ENCODE measurements at places on chromosomes 1 and 21. TPM values are rescaled to one million over a fixed set of nuclear protein-coding genes. Genes with fewer than 3 reads are reported as not detected.

TMPRSS2 gene
- total RNA-seq = 0.84 TPM

DNA sequence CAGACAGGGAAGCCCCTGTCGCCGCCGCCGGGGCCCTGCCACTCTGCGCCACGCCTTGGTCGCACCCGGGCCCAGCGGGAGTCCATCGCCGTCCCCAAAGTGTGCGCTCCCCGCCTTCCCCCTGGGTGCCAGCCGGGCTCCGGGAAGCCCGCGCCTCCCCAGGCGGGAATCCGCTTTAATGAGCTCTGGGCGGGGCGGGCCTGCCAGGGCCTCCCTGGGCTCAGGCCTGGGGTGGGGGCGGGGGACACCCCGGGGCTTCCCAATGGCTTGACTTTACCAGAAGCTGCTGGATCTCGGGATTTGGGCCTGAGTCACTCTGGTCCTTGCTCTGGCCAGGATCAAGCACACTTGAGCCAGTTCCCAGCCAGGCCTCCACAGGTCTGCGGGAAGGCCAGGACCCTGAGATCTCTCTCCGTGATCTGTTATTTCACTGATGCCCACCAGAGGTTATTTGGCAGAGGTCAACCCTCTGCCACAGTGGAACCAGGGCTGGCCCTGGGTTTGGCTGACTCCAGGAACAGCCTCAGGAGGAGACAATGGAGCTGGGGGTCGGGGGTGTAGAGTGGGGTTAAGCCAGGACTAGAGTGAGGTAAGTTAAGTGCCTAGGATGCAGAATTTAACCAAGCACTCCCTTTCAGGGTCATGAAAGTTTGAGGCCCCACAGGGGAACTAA, 178.4 kb upstream of the EDN2 start:
- DNase-seq = peak; percentile 80

LMO4 gene
- total RNA-seq = 44.5 TPM

PRRX1 gene
- total RNA-seq = 2.6 TPM

GRCh38 chr21:42227909-42228708, 9.2 kb downstream of the ABCG1 start:
- DNase-seq = peak; percentile 45

DNA sequence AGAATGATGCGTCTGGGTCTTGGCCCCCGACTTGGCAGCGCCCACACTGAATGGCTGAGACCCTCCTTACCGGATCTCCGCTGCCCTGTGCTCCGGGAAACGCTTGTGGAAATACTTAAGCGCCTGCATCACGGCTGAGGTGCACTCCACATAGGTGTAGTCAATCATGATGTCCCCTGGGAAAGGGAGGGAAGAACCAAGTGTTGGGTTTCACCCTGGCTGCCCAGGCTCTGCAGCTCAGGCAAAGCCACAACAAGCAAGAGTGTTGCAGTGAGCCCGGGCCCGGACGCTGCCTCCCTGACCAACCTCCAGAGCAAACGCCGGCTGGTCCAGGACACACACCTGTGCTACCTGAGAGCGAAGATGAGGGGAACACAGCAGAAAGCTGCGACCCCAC, 21.5 kb upstream of the SPATC1L start:
- DNase-seq = no peak

TFF2 gene
- total RNA-seq = not detected

DNA sequence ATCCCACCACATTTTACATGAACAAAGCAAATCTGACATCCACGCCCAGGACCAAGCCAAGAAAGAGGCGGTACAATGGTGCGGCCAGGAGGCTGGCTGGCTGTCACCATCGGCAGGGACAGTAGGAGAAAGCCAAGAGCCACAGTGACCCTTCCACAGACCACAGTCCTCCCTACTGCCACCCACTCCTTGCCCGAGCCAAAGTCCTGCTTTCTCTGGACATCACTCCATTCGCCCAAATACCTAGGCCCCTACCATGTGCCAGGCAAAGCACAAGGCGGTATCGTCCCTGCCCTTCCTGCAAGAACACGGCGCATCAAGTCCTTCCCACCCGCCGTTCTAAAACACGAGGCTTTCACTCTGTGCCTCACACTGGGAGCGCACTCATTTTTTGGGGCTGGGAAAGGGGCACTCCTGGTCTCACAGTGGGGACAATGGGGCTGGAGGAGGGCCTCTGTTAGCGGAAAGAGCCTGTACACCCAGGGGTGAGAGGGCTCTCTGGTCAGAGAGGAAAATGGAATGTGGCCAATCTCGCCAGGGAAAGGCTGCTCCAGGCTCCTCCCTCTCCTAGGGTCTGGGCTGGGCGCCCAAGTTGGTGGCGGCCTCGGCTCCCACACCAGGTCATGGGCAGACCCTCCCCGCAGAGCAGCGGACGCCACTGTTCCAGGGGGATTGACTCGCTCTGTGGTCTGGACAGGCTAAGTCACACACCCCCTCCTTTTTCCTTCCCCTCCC, 26.5 kb downstream of the SSBP3 start:
- DNase-seq = no peak

DNA sequence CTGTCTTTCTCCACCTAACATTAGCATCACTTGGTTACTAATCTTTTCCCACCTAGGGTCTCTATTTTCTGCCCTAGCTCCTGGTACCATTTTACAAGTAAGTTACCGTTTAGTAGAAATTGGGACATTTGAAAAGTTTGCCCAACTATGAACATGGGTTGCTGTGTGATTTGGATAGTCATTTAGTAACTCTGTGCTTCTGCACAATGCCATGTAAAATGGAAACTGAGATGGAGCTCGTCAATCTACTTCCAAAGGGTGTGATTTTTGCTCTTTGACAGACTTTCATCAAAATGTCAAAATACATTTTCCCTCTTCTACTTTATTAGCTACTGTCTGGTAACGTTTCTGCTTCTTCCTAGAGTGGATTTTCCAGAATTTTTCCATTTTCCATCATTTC, 381.5 kb upstream of the B3GALT2 start:
- DNase-seq = no peak

EPHB2 gene
- 7.5 TPM for total RNA-seq

RHCE gene
- 0.75 TPM for total RNA-seq

ACTL8 gene
- 2.0 TPM for total RNA-seq

DNA sequence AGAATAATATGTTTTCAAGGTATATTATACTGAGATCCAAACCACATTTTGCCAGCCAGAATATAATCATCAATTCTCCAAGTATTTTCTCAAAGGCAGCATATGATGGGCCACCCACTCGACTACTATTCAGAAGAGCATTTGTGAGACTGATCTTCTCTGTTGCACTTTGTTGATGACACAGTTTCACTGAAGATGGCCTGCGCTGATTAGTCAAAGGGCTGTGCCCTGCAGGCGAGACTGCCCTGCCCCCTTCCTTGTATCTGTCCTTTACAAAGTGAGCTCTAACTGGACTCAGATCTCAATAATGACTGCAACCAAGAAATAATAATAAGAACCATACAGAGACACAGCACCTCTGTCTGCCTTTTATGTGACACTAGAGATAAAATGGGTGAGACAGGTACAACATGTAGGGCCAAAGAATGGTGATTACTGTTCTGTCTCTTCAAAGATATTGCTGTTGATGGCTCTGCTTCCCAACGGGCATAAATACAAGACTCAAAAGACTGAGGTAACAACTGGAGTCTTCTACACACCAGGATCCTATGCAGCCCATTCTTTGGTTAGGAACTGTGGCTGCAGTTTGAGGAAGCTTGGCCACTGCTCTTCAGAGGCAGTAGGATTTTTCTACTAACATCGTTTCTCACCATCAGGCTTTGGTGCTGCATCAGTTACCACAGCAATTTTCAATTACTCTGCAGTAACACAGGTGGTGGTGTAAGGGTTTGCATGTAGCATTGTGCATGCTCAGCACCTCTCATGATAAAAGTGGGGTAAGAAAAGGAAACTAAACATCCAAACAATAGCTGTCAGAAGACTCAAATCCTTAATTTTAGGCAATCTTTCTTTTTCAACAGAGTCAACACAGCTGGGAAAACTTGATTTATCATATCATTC, 481.1 kb downstream of the PTBP2 start:
- DNase-seq = no peak

- DNase-seq = no peak
These were observed 3.1 kb upstream of the PGBD5 start for GRCh38 chr1:230429067-230429735.

DNA sequence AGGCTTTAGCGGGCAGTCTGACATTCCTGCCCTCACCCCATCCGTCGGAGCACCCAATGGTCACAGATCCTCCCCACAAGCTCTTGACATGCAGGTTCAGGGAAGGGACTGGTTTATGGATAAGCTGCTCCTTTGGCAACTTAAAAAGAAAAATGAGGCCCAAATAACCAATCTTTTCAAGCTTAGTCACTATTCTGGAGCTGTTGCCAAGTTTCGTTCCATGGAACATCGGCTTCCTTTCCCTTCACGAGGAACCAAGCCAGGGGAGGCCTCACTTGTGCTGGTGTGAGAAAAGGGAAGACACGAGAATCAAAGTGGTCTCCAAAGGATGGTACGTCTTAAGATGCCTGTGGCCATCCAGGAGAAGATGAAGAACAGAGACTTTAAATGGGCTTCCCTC, 46.1 kb upstream of the LPAR3 start:
- peak; percentile 37 for DNase-seq

DNA sequence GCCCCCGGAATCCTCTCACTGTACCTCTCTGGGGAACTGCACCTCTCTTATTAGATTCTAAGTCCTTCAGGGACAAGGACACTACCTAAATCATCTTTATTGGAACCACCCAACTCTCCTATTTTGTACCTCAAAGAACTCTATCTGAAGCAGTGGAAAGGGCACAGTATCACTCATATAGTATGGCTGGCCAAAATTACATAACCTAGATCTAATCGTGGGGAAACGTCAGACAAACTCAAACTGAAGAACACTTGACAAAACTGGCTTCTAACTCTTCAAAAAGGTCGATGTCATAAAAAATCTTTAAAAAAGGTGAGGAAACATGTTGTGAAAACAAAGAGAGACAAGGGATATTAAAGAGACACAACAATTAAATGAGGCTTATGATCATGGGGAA, 210.0 kb downstream of the SLC45A1 start:
- no peak for DNase-seq

TMEM234 gene
- 17.3 TPM for total RNA-seq

DNA sequence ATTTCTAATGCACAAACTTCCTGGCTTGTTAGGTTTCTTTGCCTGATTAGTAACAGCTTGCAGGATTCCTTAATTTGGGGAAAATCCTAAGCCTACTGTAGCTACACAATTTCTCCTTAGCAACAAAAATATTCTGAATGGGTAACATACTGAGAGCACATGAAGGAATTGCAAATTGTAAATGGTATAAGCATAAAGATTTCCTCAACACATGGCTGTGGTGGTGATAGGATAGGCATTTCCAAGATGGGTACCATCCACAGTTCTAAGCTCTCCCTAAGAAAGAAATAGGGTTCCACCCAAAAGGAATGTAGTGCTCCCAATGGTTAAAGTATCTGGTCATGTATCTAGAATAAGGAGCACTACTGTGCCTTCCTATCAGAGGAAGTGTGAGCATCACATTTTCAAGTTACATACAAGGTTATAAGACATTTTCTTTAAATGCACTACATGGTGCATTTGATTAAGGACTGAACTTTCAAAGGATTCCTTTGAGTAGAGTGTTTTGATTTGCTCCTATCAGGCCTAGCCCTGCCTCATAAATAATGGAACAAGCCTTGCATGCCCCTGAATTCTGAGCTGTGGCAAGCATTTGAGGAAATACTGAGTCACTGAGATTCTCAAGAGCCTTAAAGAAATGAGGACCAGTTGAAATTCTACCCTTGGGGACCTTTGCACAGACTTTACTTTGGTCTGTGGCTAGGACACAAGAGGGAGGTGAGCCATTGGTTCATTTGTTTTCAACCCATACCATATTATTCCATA, 286.4 kb downstream of the PTBP2 start:
- DNase-seq = peak; percentile 39

FAM72D gene
- 1.00 TPM for total RNA-seq

GRCh38 chr21:35083246-35083645, 34.1 kb upstream of the RUNX1 start:
- peak; percentile 81 for DNase-seq

GRCh38 chr1:109721042-109721441, 9.0 kb downstream of the GSTM5 start:
- DNase-seq = no peak

C1orf56 gene
- total RNA-seq = 1.3 TPM

Data from astrocyte (in vitro differentiated cells and primary cell).